ENCODE measurements at places on chromosomes 7 and 10.

DNA sequence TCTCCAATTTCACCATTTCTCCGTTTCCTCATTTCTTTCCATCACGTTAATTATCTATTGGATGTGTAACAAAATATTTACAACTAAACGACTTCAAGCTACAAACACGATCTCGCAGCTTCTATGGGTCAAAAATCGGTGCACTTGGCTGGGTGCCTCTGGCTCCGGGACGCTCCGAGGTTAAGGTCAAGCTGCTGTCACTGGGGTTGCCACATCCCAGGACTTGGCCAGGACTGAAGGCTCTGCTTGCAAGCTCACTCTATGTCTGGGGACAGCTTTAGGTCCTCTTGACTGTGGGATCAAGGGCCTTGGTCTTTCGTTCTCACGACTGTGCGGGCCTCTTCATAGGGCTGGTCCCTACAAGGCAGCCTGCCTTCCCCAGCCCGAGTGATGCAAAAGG, 159.7 kb downstream of the CCDC3 start:
- DNase-seq, result no peak
- no peak overlapping the region for H3K27ac ChIP-seq
- no peaks in the 10 kb centered on the region for H3K36me3 ChIP-seq
- H3K4me3 ChIP-seq, result no peak overlapping the region

GRCh38 chr7:52021343-52021742, 704.7 kb upstream of the COBL start:
- no peak overlapping the region for H3K4me3 ChIP-seq
- peaks cover 22% of the 10 kb centered on the region for H3K4me1 ChIP-seq
- H3K27me3 ChIP-seq, result no peaks in the 10 kb centered on the region
- no peak for DNase-seq
- H3K36me3 ChIP-seq, result no peaks in the 10 kb centered on the region

- H3K27ac ChIP-seq, result no peak overlapping the region
- no peaks in the 10 kb centered on the region for H3K27me3 ChIP-seq
- peaks cover 17% of the 10 kb centered on the region for H3K4me1 ChIP-seq
Observed at GRCh38 chr10:34124522-34125035, 690.5 kb downstream of the PARD3 start.

- no peak overlapping the region for H3K27ac ChIP-seq
- no peak overlapping the region for H3K4me3 ChIP-seq
- H3K36me3 ChIP-seq, result no peaks in the 10 kb centered on the region
- H3K27me3 ChIP-seq, result no peaks in the 10 kb centered on the region
Observed at GRCh38 chr10:16809074-16809718, 8.0 kb downstream of the RSU1 start.
